ENCODE measurements at places on chromosomes 1 and 21. TPM values are rescaled to one million over a fixed set of nuclear protein-coding genes. Genes with fewer than 3 reads are reported as not detected.

DNA sequence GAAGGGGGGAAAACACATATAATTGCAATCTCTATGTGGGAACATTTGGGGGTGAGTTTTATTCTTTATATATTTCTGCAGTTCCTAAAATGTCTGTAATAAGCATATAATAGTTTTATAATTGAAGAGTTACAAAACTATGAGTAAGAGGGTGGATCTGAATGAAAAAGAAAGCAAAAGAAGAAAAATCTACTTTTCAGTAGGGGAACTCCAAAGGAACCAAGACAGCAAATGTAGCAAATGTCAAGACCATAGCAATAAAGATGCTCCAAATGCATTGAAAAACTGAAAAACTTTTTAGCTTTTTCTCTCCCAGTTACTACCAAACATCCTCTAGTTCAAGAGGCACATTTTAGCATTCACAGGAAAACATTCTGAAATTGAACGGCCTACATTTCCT lies 434.8 kb downstream of the LMO4 start:
- no peak for DNase-seq

DNA sequence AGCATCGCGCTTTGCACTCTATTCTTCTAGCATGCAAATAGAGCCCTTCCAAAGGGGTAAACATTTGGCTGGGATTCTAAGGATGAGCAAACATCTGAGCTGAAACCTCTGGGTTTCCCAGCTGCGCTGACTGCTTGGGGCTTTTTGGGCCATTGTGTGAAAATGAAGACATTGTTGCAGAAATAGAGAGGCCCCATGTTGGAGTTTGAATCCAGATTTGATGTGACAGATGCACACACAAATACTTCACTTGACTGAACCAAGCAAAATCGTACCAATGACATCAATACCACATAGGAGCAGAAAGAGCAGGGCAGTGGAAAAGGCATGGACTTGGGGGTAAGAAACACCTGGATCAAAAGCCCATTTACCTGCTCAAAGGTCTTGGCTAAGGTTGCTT lies 144.6 kb upstream of the HMGB4 start:
- DNase-seq, result no peak

- no peak for DNase-seq
Observed at GRCh38 chr1:50964863-50965262, 4.8 kb upstream of the FAF1 start.

DNA sequence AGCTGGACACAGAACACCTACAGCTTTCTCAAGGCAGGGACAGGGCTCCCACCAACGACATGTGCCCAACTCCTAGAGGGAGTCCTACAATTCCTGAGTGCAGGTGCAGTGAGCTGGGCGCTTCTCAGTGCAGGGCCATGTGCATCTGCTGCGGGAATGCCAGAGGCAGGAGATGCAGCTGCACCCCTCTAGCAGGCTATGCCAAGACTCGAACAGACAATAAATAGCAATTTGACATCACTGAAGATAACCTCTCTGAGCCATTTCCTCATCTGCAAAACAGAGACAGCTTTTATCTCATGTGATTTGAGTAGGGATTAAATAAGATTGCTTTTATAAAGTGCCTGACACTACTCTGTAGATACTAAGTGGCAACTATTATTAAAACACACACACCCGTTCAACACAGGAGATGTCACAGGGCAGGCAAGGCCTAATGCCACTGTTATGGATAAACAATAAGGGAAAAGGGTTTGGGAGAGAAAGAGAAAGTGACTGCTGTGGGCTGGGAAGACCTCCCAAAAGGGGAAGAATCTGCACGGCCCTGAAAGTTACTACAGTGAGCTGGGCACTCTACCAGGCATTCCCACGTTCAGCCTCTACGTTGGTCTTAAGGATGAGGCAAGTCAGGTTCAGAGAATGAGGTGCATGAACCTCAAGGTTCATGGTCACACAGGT lies 5.7 kb downstream of the SLC9A1 start:
- no peak for DNase-seq

DNA sequence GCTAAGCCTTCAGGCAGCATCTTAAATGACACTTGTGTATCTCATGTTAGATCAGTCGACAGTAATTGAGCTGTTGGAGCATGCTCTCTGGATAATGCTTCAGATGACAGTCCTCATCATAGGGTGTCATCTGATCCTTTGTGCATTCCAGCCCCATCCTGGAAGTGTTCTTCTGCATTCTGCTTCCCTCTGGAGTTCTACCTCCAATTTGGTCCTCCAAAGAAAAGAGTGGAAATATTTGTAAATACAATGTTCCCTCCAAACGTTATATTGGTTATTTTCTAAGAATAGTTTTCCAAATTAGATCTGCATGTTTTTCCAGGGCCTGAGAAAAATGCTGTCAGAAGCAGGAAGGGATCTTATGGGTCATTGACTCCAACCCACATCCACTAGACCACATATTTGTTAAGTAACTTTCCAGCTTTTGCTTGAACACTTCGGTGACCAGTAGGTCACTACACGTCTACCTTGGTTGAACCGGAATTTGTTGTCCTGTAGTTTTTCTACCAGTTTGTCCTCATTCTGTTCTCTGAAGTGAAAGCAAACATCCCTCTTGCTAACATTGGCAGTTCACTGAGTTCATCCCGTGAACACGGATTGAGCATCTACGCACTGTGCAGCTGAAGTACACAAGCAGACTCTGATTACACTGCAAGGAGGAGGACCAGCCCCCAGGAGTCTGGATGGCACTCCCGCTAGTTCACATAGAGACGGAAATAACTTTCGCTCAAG lies 136.0 kb downstream of the TLR5 start:
- DNase-seq, result no peak

DNA sequence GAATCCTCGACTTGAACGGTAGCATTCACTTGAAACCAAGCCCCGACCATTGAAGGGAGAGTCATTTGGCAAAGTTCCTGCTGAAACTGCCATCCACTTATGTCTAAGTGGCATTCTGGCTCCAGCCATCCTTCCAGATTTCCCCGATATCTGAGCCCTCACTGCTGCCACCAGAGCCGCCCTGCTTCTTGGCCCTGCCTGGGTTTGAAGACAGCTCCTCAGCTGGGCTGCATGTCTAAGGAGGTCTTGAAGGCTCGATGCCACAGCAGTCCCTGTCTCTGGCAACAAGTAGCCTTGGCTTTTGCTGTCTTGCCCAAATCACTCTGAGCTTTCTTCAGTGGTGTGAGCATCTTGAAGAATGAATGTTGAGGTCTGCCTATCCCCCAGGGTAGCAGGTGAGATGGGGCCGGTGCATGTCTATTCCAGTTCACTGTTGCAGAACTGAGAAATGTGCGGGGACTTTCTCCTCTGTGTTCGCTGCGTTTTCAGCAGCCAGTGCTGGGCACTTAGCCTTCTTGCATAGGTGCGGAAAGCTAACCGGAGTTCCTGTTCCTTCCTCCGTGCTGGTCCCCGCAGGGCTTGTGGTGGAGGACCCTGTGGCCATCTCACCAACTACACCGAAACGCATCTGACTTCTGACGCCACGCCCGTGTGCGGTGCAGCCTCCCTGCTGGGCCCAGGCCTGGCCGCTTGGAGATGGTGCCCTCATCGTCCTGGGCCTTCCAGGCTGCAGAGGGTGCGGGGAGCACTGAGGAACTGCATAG lies 29.2 kb downstream of the MAN1C1 start:
- DNase-seq, result no peak

- peak; percentile 27 for DNase-seq
Observed at GRCh38 chr1:202397256-202397655, 48.8 kb downstream of the PPP1R12B start.

The CFAP74 gene
- total RNA-seq, result 0.20 TPM

DNA sequence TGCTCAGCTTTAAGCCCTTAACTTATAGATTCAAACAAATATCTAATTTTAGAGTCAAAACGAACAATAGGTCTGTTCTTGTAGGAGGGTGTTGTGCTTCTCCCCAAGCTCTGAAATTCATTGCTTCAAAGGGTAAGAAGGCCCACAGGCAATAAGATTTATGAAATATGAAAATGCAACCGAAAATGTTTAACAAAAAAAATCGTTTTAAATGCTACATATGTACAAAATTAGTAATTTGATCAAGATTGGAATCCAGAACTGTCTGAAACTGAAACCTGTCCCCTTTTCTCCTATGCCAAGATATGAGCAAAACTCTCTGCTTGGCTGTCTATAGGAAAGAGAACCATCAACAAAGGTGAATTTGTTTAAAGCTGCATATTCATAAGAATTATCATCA lies 534.3 kb downstream of the PLPP3 start:
- no peak for DNase-seq

The OR14C36 gene
- not detected for total RNA-seq

DNA sequence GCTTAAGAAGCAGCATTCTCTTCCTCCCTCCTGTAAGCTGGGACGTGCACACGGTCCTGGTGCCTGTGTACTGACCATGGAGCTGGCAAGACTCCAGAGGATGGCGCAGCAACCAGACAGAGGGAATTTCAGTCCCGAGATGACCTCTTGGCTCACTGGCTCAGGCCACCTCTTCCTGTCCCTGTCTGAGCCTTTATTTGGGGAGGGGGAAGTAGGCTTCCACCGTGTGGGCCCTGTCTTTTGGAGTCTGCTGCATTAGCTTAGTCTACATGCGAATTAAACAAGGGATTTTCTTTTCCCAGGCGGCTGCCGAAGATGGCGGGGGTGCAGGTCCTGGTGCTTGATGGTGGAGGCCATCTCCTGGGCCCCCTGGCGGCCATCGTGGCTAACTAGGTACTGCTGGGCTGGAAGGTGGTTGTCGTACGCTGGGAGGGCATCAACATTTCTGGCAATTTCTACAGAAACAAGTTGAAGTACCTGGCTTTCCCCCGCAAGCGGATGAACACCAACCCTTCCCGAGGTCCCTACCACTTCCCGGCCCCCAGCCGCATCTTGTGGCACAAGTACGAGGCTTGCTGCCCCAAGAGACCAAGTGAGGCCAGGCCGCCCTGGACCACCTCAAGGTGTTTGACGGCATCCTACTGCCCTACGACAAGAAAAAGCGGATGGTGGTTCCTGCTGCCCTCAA lies 10.2 kb downstream of the IL24 start:
- no peak for DNase-seq

The SLAMF6 gene
- total RNA-seq, result not detected

- DNase-seq, result no peak
Observed at GRCh38 chr1:115144176-115144575, 54.9 kb upstream of the TSPAN2 start.

GRCh38 chr1:30444850-30445249 lies 278.5 kb downstream of the MATN1 start:
- no peak for DNase-seq

The RIPK4 gene
- 0.76 TPM for total RNA-seq

GRCh38 chr1:232978815-232979214 lies 28.4 kb downstream of the NTPCR start:
- no peak for DNase-seq

The NCAM2 gene
- total RNA-seq, result 2.5 TPM

The AGT gene
- total RNA-seq, result not detected

DNA sequence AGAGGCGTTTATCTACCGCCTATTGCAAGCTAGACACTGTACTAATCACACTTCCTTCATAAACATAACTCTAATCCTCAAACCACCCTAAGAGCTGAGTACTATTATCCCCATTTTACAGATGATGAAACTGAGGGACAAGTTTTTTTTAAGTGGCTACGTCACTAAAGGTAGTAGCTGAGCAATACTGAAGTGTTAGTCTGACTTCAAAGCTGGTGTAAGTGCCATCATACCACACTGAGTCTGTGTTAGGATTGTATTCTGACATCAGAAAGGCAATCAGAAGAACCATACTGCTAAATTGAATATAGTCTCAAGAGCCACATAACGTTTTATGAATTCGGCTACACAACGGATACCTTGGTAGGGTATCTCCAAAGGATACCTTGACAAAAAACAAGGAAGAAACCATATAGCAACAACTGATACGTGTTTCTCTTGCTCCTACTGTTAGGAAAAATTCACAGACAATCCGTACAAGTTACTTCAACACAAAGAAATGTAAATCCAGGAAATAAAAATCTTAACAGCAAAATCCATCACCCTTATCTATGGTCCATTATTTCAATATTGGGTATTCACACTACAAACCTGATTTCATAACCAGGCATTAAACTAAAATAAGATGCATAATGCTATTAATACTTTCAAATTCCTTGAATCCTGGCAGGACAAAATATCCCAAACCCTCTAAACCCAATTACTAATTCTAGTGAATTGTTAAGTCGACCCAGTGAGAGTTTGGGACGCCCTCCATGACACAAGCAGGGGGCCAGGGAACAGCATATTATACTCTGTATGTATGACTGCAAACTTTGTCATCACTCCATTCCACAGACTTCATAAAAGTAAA lies 1.6 kb downstream of the TP53BP2 start:
- no peak for DNase-seq

The TNFRSF18 gene
- not detected for total RNA-seq

DNA sequence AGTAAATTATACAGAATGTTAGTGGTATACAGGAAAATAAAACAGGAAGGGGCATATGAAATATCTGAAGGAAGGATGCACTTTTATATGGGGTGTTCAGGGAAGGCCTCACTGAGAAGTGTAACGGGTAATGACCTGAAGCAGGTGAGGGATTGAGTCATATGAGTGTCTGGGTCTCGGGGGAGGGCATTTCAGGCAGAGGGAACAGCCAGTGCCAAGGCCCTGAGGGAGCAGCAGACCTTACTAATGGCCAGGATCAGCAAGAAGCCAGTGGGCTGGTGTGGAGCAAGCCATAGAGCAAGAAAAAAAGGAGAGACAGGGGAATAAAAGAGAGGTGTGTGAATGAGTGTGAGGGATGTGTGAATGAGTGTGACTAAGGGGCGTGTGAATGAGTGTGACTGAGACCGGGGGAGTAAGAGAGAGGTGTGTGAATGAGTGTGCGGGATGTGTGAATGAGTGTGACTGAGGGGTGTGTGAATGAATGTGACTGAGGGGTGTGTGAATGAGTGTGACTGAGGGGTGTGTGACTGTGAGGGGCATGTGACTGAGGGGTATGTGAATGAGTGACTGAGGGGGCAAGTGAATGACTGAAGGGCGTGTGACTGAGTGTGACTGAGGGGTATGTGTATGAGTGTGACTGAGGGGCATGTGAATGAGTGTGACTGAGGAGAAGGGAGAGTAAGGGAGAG lies 107.2 kb downstream of the GLIS1 start:
- DNase-seq, result no peak

DNA sequence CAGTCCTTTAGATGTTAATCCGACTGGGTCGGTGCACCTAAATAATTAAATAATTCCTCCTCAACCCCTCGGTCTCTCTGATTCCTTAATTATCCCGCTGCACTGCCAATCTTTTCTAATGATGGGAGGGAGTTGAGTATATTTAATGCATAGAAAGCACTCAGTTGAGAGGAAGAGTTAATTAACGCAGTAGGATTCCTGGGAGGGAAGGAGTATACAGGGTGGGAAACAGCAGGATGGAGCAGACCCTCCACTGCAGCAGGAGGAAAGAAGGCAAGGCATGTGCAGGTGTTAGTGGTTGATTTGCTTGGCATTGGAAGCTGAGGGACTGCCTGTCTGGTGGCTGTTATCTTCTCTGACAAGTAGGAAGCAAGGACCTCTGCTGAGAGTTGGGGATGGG lies 9.9 kb upstream of the REN start:
- DNase-seq, result no peak

The GUCA2A gene
- total RNA-seq, result not detected

DNA sequence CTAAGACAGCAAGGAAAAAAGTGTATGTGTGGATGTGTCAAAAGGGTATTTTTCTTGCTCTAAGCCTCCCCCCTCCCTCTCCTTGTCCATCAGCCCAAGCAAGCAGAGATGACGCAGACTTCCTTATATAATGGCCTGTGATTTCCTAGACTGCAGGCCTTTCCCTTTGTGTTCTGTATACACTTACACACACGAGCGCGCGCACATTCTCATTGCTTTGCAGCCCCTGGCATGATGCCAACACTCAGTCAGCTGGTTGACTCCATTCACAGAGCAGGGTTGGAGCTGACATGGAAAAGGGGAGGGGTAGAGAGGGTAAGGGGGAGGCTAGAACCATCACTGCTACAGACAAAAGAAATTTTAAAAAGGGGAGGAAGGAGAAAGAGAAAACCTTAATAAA lies 41.8 kb downstream of the GATAD2B start:
- DNase-seq, result no peak
